ENCODE measurements at places on chromosomes 2 and 18.
A peak's percentile ranks its signal among the peaks of the same experiment; 100 is the strongest.

- peak; percentile 65 for DNase-seq
These were observed 90.2 kb downstream of the ARMC9 start for GRCh38 chr2:231288590-231288989.

GRCh38 chr2:22217881-22218280, 1094.1 kb downstream of the TDRD15 start:
- no peak for DNase-seq

DNA sequence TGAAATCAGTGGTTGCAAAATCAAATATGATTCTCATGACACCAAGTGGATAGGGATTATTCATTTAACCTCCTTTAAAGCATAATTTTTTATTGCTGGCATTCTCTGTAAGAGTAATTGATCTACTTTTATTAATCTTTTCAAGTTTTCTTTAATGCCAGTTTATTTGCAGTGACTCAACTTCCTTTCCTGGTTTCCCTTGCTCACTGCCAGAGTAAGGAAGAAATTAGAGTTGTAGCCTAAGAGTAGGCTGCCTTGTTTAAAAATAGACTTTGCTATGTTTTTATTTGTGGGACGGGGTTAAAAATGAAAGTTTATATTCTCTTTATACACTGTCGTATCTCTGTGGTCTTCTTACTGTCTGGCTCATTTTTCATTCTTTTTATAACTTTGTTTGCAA, 148.6 kb downstream of the WDR7 start:
- no peak for DNase-seq

DNA sequence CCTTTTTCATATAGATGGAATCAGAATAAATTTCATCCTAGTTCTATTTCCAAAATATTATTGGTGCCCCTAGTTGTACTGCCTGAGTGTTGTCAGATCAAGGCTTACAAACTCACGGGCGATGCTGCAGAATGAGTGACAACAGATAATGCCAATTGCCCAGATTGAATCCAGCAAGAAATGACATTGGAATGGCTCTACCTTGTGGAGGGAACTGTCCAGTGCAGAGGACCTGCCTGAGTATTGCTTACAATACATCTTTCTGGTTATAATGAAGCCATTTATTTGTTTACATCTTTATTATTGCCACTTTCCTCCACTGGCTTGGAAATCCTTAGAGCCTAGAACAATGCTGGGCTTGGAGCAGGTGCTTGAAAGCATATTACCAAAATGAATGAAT, 7.8 kb upstream of the IL1R2 start:
- no peak for DNase-seq

- no peak for DNase-seq
These were observed 136.9 kb upstream of the FBXO11 start for GRCh38 chr2:48043131-48043700.

All from osteocyte (in vitro differentiated cells).